ENCODE measurements at places on chromosomes 6 and 20. TPM values are rescaled to one million over a fixed set of nuclear protein-coding genes. Genes with fewer than 3 reads are reported as not detected.

DNA sequence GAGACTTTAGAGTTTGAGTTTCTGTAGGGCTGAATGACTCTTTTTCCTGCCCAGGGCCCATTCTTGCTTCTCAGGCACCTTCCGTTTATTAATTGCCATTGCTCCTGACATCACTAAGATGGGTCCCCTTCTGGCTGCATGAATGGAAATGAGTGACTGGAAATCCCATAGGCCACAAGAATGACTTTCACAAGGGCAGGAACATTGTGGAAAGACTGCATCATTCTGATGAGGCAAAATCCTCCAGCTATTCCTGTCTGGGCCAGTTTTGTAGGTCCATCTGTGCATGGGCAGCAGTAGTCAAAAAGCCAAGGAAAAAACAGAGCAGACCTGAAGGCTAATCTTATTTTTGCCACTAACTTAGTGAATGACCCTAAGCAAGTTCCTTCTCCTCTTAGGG lies 19.3 kb downstream of the TMEM74B start:
- DNase-seq: no peak

- no peak for DNase-seq
Observed at GRCh38 chr6:16976385-16977183, 125.3 kb upstream of the STMND1 start.

DNA sequence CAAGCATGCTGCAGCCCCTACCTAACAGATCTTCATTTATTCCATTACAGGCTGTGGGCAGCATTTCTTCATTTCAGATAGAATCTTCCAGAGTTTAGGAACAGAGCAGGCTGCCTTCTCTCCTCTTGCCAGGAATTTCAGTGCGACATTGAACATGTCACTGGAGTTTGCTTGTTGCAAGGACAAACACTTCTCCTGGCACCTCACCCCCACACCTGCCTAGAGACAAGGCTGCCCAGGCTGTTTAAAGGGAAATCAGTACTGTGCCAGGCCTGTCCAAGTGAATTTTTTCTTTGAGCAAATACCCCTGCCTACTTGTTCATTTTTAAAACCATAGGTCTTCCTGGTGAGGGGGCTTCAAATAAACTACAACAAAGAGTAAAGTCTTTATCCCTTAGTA lies 594.1 kb downstream of the PTPRT start:
- no peak for DNase-seq

DNA sequence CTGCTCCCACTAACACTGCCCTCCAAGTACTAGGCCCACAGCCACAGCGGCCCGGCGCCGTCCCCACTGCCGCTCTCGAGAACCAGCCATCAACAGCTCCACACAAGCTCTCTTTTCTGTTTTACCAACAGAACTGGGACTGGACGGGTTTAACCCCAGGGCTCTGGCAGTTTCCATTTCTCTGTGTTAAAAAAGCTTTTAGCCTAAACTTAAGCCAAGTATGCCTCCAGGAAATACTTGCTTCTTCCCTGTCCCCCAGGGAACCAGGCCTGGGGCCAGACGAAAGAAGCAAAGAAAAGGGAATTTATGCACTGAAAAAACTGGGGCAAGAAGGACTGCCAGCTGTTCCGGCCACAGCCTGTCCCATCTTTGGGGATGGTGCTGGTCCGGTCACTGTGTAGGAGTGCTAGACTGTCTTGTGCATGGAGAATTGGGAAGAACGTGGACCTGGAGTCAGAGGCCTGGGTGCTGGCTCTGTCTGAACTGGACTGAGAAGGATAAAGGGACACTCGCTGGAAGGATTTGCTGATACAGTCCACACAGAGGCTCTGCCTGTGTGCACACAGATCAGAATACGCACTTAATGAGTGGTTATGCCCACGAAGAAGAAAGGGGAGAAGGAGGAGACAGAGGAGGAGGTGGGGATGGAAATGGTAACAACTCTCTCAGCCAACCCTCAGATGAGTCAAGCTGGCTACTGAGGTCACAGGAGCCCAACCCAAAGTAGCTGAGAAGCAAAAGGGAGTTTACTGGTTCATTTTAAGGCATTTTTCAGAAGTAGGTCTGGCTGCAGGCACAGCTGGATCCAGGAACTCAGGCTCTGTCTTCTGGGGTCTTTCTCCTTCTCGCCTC lies 254.4 kb upstream of the PMEPA1 start:
- no peak for DNase-seq

GRCh38 chr20:60512443-60512842 lies 554.2 kb downstream of the CDH26 start:
- no peak for DNase-seq

- DNase-seq: peak; percentile 76
Observed at GRCh38 chr20:21719592-21720214, 14.2 kb downstream of the PAX1 start.

GRCh38 chr6:169918239-169918953 lies 167.0 kb downstream of the ERMARD start:
- no peak for DNase-seq

DNA sequence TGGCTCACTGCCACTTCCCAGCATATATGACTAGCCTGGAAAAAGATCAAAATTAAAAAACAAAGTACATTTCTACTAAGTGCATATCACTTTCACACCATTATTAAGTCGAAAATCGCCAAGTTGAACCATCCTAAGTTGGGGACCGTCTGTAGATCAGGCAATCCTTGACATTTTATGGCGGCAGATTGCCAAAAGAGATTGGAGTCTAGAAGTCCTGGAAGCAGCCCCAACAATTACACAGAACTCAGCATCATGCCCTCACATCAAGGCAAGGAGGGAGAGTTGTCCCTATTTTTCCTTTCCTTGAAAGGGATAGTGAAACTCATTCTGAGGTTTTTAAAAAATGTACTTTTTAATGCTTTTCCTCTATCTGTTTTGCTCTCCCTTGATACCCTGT lies 30.7 kb downstream of the SLC22A3 start:
- DNase-seq: no peak

- DNase-seq: no peak
Observed at GRCh38 chr20:33578510-33578909, 83.6 kb upstream of the C20orf144 start.

DNA sequence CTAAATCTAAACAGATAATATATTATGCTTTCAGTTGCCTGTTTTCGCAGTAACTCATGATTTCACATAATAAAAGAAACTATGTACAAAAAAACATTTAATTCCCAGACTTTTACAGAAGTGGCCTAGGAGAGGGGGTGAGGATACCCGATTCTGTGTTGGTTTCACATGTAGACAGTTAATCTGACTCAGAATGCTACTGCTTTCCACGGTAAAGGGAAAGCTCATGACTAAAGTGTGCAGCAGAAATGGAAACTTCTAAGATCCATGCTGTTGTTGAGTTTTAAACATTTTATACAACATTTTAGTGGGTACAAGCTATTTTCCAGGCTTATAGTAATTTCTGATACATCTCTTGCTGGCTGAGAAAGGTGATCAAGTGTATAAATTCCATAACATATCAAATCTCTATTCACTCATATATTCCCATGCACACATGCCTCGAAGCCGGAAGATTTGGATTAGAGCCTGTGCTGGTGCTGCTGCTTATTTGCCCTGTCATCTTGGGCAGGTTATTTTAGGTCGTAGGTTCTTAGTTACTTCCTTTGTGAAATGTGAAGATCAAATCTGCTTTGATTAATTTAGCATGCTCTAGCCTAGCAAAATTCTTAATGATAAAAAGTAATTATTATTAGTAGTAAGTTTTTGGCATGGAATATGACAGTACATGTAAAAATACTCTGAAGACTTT lies 896.7 kb upstream of the MAP3K7 start:
- DNase-seq: no peak

DNA sequence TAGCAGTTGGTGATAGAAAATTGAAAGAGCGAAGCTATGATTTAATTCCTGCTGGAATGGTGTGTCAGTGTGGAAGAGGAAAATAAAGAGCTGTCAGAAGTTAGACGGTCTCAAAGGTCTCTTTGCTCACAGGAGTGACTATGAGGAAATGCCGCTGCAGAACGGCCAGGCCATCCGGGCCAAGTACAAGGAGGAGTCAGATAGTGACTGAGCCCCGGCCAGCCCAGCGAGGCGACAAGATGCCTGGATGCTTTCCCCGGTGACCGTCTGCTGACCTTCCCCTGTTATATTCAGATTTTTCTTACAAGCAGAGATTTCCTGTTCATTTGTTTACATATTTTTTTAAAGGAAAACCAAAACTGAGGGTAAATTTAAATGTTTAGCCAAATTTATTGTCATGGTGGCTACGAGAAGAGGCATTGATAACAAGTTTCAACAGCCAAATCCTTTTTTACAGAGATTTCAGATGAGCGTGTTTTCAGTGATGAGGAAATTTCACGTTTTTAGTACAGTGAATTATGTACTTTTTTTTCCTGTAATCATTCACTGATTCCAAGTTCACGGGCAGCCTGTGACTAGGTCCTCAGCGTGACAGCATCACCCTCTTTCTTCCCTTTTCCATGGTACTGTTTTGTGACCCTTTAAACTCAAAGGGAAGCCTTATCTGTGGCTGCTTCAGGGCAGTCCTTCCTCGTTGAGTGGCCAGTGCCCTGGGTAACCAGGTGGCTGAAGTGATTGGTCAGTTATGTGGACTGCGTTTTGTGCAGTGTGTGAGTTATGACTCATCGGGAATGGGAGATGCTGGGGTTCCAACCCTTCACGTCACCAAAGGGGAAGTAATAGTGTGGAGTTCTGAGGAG lies 12.6 kb downstream of the DYNLT1 start:
- no peak for DNase-seq

- no peak for DNase-seq
Observed at GRCh38 chr6:150732765-150733539, 132.6 kb upstream of the MTHFD1L start.

- DNase-seq: no peak
Observed at GRCh38 chr20:41027872-41028358, 707 bp upstream of the TOP1 start.

DNA sequence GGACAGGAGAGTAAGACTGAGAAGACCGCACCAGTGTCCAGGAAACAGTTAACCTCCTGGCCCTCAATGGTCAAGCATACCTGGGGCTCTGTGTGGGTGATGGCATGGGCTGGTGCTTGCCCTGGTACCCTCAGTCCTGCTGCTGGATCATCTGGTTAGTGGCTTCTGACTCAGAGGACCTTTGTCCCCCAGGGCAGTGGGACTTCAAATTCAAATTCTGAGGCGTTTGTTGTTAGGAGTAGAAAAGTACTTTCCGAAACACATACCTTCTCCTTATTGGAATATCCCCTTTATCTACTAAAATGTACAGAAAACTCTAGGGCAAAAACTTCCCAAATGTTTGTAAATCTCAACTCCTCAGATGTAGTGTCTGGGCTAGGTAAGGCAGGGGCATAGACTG lies 4.1 kb upstream of the SFT2D1 start:
- no peak for DNase-seq

DNA sequence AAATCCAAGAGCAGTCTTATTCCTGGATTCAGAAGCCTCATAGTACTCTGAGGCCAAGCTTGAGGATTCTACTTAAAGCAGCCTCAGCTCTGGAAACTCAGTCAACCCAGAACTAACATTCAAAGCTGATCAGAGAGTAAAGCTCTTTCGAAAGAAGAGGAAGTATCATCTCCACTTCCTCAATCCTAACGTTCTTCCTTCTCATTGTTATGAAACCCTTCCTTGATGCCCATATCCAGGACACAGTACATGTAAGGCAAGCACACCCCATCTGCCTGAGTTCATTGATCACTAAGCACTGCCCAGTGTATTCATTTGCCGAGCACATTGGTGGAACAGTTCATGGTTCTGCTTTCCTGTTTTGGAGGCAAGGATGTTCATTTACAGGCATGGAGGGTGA lies at the start of gene IPCEF1:
TSS of gene IPCEF1 (minus strand) at position 114 of the 400 bp plus-strand sequence. CDS start 90,856 bp downstream, outside the sequence.
- DNase-seq: no peak

DNA sequence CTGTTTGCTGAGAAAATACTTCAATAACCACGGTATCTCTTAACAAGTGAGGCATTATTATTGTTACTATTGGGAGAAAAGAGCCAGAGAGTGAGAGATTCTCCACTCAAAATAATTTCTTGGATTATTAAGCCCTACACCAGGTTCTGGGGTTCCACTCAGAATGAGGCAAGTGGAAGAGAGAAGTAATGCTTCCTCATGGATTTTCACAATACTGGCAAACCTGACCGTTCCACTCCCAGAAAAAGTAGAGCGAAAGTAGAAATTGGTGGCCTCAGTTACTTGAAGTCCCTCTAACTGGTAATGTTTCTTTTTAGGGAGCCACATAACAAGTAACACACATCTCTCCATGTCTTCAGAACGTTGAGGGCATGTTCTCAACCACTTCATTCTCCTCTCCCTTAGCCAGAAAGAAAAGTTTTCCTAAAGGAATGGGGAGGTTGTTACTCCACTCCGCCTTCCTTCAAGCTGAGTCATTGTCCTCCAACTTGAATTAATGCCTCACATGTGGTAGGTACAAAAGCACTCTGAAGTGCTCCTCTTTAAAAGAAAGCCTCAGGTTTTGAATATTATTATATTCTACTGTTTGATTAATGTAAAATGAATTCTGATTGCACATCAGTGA lies 1.9 kb downstream of the BAG2 start:
- no peak for DNase-seq

DNA sequence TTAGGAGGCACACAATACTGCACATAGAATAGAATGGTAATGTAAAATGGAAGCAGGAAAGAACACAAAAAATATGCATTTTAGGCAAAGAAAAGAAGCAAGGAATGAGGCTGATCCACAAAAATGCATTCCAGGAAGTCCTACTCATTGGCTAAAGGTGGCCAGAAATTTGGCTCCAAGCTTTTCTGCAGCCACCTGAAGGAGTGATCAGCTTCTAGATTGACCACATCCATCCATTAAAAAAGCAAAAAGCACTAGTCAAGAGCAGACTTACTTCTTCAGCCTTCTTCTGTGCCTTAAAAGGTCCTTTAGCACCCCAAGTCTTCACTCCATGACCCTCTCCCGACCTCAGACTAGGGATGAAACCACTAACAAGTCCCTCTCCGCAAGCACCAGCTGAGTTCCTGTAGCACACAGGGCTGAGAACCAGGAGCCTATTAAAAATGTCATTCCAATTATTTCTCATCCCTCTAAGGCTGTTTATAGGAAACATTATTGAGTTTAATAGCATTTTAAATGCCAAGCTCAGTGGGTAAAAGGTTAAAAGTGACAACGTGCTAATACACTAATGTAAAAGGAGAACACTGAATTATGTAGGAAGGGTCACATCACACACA lies 36.5 kb downstream of the TRAM2 start:
- no peak for DNase-seq

- no peak for DNase-seq
Observed at GRCh38 chr6:4983322-4983721, 20.5 kb downstream of the RPP40 start.

Gene EEF1A2
- 1.2 TPM for polyA plus RNA-seq

Gene GHRH
- not detected for polyA plus RNA-seq

Gene EPHA7
- polyA plus RNA-seq: 51.7 TPM

Gene FOXC1
- polyA plus RNA-seq: 74.7 TPM

Gene VARS1
- polyA plus RNA-seq: 71.2 TPM
